ENCODE measurements at places on chromosomes 13 and 19.

DNA sequence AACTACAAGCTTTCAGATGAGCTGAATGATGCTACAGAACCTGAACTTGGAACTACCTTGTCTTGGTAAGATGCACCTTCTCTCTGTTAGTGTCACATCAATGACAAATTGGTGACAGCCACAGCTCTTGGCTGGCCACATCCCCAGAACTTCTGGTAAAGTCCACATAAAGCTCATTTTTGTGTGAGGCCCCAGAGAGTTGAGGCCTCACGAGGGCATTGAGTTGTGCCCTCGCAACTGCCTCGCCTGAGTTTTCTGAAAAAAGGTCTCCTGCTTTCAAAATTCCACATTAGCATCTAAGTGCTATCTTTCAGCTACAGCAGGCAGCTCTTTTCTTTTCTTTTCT, 42.6 kb downstream of the MRPL57 start:
- no peak for DNase-seq

DNA sequence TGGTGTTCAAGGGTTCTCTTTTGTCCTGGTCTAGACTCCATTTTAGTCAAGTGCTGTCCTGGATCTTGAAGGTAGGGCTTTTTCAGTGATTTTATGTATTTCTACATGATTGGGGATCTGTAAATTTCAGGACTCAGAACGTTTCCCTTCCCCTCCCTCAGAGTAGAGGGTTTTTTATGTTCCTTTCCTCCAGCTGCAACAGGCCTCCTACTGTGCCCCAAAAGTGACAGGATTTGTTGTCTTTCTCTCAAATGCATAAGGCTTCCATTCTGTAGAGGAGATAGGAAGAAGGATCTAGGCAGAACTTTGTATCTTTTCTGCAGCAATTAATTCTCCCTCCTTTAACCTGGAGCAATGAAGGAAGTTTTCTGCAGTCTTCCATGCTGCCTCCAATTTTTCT, 251.3 kb downstream of the MAB21L1 start:
- no peak for DNase-seq

DNA sequence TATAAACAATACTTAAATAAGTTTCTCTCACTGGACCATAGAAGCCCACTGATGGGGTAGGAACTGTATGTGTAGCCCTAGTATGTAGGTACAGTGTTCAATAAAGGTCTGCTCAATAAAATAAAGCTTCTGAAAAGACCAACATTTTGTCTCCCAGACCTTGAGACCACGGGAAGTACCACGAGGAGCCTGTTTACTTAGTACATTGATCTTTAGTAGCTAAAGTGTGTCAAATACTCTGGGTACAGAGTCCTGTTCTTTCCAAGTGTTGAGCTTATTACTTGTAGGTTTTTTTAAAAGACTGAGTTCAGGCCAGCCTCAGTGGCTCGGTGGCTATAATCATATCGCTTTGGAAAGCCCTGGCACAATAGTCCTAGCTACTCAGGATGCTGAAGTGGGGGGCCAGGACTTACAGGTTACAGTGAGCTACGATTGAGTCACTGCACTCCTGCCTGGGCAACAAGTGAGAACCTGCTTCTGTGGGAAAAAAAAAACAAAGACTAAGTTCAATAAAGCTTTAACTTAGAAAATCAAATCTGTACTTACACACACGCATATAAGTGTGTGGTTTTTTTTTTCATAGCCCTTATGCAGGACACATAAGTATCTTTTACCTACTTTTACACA, 3.4 kb downstream of the MTRF1 start:
- DNase-seq = no peak

DNA sequence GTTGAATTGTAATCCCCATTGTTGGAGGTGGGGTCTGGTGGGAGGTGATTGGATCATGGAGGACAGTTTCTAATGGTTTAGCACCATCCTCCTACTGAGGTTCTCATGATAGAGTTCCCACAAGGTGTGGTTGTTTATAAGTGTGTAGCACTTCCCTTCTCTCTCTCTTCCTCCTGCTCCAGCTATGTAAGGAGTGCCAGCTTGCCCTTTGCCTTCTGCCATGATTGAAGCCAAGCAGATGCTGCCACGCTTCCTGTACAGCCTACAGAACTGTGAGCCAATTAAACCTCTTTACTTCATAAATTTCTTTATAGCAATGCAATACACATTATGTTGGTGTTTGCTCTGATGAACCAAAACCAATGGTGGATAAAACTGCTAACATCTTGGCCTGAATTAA, 238.2 kb downstream of the EFNB2 start:
- no peak for DNase-seq

DNA sequence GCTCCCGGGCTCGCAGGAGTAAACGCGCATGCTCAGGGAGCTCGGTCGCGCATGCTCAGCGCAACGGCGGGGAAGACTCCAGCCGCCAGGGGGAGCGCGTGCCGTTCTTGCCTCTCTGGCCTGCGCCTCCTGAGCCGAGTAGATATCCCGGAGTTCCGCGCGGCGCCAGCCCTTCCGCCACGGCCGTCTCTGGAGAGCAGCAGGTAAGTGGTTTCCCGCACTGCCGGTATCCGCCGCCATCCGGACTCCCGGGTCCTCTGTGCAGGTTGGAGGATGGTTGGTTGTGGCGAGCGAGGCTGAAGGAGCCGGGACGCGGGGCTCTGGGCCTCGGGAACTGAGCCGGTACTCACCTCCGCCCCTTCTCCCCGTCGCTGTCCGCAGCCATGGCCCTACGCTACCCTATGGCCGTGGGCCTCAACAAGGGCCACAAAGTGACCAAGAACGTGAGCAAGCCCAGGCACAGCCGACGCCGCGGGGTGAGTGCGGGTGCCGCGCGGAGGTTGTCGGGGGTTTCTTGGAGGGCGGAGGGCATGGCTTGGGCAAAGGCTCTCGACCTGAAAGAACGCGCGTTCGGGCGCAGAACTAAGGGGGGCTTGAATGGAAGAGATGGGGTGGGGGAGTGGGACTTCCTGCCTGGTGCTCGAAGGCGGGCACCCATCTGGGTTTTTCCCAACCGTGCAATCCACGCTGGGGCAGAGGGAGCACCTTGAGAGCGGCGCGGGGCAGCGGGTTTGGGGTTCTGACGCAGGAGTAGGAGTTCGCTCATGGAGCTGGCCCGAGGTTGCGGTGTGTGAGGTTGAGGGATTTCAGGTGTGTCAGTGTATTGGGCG, at the start of gene RPL36:
Gene RPL36 (plus strand): TSS at position 171 of the 830 bp plus-strand sequence. CDS start 213 bp downstream, at position 384.
- DNase-seq = peak; percentile 90

DNA sequence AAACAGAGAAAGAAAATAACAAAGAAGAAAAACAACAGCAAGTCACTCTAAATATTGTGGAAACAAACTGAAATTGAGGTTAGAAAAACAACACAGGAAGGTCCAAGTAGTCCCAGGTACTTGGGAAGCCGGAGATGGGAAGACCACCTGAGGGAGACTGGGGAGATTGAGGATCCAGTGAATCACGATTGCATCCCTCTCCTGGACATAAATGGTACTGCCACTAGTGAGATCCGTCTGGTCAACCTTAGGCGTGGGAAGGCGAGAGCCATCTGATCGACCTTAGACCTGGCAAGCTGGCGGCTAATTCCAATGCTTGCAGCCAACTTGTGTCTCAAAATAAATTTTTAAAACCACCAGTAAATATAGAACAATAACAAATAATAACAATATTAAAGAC, 81.9 kb downstream of the ZNF726 start:
- no peak for DNase-seq

DNA sequence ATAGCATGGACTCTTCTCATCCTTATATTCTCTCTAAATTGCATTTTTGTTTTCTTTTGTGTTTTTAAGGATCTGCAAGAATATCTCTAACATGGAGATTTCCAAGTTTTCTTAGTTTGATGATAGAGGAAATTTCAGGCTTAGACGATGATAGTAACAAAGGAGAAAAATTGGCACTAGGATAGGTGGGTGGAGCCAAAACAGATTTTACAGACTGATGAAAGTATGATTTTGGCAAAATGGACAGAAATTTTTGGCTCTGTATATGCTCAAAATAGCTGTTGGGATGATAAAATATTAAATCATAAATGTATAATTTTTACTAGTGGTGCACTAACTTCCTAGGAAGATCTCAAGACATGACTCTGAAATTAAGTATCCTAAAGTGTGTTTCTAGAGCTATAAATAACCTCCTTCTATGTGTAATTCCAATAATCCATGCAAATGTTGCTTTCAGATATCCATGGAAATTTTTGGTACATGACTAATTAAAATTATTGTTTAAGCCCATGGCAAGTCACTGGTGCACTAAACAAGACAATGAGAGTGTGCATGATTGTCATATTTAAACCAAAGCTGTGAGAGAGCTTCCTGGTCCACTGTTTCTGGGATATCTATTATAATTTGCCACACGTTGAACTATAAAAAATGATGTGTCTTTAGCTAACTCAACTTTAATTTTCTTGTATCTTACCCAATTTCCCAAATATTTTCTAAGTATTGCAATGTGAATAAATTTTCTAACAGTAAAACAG, 55.8 kb upstream of the NBEA start:
- DNase-seq = no peak

DNA sequence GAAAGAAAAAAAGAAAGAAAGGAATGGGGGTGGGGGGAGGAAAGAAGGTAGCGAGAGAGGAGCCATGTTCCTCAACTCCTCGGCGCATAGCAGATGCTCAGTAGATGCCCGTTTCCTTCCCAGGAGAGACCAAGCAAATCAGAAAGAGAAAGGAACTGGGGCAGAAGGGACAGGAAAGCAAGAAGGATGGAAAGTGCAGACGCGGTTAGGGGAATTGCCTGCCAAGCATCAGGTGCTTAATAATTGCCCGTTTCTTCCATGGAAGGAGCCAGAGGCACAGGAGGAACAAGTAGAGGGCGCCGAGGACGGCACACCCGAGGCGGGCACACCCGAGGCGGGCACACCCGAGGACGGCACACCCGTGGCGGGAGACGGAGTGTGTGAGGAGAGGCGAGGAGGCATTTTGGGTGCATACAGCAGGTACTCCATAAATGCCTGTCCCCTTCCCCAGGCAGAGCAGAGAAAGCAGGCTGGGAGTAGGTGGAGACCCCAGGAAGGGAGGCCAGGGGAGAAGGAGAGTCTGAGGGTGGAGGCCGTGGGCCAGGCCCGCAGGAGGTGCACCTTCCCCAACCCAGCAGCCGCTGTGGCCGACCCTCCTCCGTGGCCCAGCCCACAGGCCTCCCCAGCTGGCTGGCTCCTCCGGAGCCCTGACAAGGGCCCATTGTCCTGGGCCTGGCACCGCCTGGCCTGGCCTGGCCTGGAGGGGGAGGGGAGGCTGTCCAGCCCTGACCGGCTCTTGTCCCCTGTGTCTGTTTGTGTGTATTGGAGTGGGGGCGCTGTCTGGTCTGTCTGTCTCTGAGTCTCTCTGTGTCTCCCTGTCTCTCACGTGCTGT, 14.6 kb downstream of the JOSD2 start:
- DNase-seq = no peak

GRCh38 chr13:35694549-35695447, 218.3 kb upstream of the MAB21L1 start:
- no peak for DNase-seq

- no peak for DNase-seq
These were observed 9.5 kb upstream of the AMER2 start for GRCh38 chr13:25181597-25181996.

DNA sequence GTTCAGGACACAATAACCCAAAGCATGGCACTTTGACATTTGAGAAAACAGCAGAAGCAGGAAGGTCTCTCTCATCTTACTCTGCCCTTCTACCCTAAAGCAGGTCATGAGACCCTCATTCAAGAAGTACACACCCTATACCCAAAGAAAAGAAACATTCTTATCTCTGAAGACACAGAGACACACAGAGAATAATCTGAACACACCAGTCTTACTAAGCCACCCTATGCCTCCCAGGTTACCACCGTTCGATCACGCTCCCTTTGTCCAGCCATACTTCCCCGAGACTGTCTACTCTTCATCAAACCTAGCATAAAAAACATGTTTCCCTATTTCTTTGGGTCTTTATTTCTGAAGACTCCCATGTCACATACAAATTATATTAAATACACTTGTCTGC, 66.5 kb upstream of the ANKRD10 start:
- DNase-seq = no peak

- no peak for DNase-seq
These were observed 1633.5 kb downstream of the SLITRK1 start for GRCh38 chr13:82248762-82249161.

GRCh38 chr19:23116802-23117571, at the start of gene ZNF730:
Gene ZNF730, plus strand, starts transcription at chr19:23117025. Its CDS starts 149 bp downstream, at chr19:23117174.
- no peak for DNase-seq

- no peak for DNase-seq
These were observed 195.5 kb downstream of the ZNF536 start for GRCh38 chr19:30567536-30568232.

DNA sequence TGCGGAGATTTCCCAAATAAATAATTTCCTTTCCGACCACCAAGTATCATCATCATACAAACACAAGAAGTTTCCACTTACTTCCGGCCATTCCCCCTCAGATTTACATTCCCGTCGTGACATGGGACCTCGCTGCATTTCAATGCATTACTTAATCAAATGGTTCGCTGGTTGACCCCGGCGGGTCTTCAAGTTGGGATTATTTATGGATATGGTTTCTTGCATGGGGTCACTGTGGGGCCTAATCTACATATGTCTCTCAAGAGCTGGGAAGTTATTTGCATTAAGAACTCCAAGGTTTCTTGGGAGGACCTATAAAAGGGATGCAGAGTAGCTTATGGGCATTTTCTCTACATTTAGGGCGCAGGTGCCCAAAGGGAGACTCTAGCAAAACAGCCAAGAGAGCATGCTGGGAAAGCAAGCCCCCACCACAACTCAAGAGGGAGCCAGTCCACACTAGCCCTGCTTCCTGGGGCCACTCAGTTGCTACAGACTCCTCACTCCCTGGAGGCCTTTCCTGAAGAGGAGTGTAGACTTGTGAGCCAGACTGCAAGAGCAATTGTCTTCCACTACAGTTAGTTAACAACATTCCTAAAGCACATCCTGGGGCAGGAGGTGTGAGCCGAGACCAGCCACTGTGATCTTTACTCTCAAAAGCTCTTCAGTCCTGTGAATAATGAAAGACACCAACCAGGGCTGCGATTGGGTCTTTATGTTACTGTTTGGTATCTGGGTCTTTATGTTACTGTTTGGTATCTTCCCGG, 125.3 kb downstream of the KATNAL1 start:
- DNase-seq = no peak

GRCh38 chr13:73173279-73173811, 114.5 kb downstream of the KLF5 start:
- no peak for DNase-seq

GRCh38 chr13:30908416-30908980, 2.4 kb downstream of the MEDAG start:
- DNase-seq = no peak

DNA sequence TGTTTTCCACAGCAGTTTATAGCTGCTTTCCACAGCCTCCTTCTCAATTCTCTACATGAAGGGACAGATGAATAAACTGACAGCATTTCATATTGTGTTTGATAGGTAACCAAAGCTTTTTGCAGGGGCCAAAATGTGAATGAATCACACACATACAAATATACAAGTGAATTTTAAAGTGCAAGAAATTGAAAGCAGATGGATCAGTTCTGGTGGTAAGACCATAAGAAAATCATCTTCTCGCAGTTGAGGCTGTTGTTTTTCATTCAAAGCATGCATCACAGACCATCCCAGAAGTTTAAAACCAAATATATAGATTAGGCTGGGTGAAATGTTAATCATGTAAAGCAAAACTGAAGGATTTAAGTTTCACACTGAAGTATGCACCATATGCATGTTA, 1569.4 kb downstream of the PCDH9 start:
- DNase-seq = no peak

- no peak for DNase-seq
These were observed 13.3 kb downstream of the CD70 start for GRCh38 chr19:6577476-6578125.

Data from NCI-H446 treated with DMSO at 0.1 percent for 48 hours (cell line).